ENCODE measurements at places on chromosomes 3 and 15. TPM values are rescaled to one million over a fixed set of nuclear protein-coding genes. Genes with fewer than 3 reads are reported as not detected.

MITF gene
- total RNA-seq = 4.6 TPM

ANKUB1 gene
- not detected for total RNA-seq

ULK4 gene
- total RNA-seq = 4.0 TPM

PAQR9 gene
- total RNA-seq = not detected
